Hypothalamus (tissue), 51 donors: ENCODE measurements at places on chromosomes 5 and 9.

- no peak for DNase-seq
Measured at GRCh38 chr9:129523943-129524581, 96.8 kb downstream of the C9orf50 start.

GRCh38 chr9:32574858-32575257 lies 1.9 kb upstream of the NDUFB6 start:
- no peak for DNase-seq

DNA sequence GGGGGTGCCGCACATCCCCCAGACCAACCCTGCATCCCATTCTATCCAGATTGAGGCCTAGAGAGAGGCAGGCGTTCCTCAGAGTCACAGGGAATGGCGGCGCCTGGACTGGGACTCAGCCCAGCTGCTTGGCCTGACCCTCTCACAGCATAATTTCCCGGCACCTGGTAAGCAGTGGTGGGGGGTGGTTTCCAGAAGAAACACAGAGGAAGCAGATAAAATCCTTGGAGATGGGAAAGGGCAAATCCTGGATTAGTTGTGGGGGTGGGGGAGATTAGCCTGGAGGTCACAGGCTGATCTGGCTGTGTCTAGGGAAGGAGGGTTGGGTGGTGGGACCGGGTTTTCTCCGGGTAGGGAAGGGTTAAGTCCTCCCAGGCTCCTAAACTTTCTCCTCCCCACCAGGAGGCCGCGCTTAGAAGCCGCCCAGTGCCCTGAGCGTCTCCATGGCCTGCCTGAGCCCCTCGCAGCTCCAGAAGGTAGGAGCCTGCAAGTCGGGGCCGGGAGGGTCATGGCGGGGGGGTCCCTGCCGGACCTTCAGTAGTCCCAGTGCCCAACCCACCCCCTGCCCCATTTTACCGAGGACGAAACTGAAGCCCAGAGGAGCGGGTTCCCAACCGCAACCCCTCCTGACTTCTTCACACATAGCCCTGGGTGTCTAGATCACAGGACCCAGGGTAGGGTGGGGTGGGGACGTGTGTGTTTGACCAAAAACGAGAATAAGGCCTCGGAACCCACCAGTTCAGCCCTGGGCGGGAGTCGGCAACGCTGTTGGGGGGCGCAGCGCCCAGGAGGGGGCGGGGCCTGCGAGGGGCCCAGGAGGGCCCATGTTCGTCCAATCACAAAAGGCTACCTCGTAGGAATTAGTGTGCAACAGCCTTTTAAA lies 1.3 kb downstream of the PHYHD1 start:
- DNase-seq, result no peak

DNA sequence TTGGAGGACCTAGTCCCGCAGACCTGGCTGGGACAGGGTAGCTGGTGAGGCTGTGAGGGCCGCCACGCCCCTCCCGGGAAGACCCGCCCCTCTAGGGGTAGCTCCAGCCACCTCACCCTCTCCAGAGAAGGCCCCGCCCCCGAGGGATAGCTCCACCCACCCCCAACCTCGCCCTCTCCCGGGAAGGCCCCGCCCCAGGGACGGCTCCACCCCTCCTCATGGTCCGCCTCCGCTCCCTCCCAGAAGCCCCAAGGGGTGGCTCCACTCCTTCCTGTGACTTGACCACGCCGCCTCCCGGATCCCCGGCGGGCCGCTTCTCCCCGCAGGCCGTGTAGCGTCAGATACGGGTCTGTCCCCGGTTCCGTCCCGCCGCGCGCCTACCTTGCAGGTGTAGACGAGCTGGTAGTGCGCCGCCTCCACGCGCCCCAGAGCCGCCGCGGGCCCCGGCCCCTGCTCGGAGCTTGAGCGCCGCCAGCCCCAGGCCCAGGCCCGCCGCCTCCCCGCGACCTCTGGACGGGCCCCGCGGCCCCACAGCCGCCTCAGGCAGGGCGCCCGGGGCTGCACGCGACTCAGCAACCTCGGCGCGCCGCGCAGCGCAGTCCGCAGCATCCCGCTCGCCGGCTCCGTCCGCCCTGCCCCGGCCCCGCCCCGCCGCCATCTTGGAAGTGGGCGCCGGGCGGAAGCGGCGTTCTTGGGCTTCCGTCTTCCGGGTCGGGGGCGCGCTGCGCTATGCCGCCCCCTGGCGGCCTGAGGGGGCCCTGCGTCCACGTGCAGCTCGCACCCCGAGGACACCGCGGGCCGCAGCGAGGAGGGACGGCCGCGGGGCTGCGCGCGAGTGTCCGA lies at the start of gene DNLZ:
Gene DNLZ, minus strand, starts transcription at position 639 of the 843 bp plus-strand sequence. Its CDS starts 30 bp downstream, at position 609.
- peak; percentile 80 for DNase-seq

GRCh38 chr9:97906236-97906831 lies 16.0 kb downstream of the TRMO start:
- DNase-seq, result peak; percentile 31

DNA sequence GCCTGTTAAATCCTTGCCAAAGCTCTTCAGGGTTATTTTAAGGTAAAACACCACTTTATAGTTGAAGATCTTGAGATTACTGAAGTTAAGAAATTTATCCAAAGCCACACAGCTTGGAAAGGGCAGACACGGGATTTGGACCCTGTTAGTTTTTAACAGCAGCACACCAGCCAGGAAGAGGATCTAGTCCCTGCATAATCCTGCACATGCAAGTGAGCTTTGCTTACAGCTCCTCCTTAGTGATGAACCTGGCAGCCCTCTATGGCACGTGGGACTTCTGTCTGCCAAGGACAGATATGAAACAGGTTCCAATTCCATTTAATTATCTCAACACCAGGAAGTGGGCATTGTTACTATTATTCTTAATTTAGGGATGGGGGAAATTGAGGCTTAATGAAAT lies 108.7 kb downstream of the TRIM32 start:
- DNase-seq, result no peak

DNA sequence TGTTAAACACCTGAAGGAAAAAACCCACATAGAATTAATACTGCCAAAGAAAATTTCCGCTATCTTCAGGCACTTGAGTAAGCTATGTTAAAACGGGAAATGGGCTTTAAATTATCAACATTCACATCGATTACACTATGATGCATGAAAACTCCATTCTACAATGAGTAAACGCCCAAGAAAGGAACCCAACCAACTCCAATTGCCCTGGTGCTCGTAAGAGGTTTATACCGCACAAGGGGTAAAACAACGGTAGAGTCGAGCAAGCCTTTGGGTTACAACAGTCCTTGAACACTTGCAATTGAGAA lies 1.0 kb downstream of the AGTPBP1 start:
- no peak for DNase-seq
